ENCODE measurements at places on chromosomes 1 and 21.

DNA sequence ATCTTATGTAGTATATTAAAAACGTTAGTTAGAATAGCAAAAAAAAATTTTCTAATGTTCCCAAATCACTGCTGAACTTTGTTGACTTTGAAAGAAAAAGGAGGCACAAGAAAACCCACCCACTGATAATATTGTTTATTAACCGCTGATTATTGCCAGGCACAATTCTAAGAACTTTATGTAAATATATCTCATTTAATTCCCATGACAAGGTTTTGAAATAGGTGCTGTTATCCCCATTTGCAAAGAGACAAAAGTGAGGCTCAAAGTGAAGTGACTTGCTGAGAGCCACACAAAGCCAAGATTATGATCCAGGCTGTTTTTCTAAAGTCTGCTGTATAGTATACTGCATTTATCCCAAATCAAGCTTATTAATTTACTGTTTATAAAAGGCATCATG lies 56.4 kb downstream of the SASS6 start:
- DNase-seq: no peak

GRCh38 chr1:218324226-218324580 lies 20.9 kb upstream of the TGFB2 start:
- DNase-seq: no peak

GRCh38 chr1:170539154-170539553 lies 7.2 kb downstream of the GORAB start:
- DNase-seq: no peak

DNA sequence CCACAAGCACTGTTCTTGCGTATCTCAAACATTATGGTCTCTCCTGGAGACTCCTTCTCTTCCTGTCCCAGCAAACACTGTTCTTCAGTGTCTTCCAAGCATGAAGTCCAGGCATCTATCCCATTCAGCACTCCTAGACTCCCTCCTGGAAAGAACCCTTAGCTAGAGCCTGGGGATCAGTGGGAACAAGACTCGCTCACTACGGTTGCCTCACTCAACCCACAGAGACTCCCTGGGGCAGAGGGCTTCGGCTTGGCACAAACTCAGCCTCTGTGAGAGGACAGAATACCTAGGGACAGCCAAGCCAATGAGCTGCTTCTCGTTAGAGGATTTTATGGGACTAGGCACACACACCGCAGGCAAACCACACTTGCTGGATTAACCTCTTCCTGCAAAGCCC lies 86.5 kb upstream of the IPO9 start:
- no peak for DNase-seq

DNA sequence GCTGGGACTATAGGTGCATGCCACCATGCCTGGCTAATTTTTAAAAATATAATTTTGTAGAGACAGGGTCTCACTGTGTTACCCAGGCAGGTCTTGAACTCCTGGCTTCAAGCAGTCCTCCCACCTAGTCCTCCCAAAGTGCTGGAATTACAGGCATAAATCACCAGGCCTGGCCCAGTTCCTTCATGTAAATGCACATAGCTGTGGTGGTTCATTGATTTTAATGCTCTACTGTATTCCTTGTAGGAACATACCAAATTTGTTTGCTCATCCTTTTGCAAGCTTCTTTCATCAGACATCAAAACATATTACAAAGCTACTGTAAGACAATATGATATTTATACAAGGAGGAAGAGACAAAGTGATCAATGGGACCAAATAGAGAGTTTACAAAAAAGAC lies 237.5 kb upstream of the ESRRG start:
- no peak for DNase-seq

DNA sequence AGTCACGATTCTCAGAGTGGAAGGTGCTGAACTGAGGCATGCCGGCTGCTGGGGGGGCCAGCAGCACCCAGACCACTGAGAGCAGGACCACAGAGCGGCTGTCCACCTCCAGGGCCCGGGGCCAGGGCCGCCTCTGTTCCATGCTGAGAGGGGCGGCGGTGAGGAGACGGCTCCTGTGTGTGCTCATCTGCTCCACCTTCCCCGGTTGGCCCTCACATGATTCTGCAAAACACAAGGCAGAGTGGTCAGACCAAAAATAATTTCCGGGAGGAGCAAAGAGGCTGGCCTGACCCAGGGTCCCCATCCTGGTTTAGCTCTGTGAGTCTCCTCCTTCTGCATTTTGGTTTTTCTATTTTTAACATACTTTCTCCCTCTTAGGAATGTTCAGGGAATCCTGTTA lies 26.4 kb downstream of the PLXNA2 start:
- no peak for DNase-seq

Data from transverse colon (tissue), 4 donors.